Activated gamma-delta T cell treated with Interleukin-2 at 50 U/mL for 16 hours (primary cell): ENCODE measurements at places on chromosomes 13 and 19.

- DNase-seq, result no peak
Measured at GRCh38 chr13:67017276-67017675, 212.9 kb downstream of the PCDH9 start.

DNA sequence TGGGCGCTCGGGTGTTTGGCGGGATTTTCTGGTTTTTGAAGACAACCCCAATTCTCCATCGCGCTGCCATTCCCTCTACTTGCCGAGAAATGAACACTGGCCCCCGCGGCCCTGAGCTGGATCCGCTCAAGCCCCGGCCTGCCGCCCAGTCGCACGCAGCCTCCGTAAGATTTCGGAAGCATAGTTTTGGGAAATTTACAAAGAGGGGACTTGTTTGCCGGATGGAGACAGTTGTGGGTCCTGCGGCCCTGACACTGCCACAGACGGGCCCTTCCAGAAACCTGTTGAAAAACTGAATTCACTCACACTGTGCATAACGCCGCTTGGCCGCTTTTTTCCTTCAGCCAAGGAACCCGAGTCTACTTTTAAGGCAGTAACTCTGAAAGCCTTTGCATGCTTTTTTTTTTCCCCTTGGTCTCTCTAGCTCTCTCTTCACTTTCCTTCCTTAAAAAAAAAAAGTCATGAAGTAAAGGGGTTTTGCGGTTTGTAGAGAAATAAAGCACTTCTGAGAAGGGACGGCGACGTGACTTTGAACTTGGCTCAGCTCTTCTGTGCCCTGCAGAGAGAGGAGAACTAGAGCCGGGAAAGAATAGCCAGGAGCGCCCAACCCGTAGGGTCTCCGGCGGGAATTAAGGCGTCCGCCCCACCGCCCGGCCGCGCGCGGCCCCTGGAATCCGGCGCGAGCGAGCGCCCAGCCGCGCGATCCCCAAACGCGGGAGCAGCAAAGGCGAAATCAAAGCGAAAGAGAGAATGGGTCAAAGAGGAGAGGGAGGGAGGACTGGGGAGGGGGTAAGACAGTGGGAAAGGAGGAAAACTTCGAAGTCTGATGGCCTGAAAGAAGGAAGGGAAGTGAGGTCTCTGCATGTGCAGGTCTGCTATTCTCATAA lies 3.4 kb upstream of the ZIC2 start:
- no peak for DNase-seq

DNA sequence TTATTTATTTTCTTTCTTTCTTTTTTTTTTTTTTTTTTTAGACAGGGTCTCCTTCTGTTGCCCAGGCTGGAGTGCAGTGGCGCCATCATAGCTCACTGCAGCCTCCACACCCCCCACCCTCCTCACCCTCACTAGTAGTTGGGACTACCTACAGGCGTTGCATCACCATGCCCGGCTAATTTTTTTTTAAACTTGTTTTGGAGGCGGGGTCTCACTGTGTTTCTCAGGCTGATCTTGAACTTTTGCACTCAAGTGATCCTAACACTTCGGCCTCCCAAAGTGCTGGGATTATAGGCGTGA lies 33.6 kb downstream of the GJA3 start:
- DNase-seq, result no peak

DNA sequence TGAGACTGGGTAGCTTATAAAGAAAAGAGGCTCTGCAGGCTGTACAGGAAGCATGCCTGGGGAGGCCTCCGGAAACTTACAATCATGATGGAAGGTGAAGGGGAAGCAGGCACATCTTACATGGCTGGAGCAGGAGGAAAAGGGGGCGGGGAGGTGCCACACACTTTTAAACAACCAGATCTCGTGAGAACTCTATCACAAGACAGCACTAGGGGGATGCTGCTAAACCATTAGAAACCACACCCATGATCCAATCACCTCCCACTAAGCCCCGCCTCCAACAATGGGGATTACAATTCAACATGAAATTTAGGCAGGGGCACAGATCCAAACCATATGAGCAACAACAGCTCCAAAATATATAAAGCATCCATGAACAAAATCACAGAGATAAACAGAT lies 46.5 kb upstream of the GTF2F2 start:
- no peak for DNase-seq

- no peak for DNase-seq
Measured at GRCh38 chr13:24269821-24270220, 39.6 kb upstream of the C1QTNF9 start.

- DNase-seq, result no peak
Measured at GRCh38 chr13:42298392-42298791, 26.4 kb downstream of the AKAP11 start.

- peak; percentile 61 for DNase-seq
Measured at GRCh38 chr13:110726726-110727125, 13.2 kb downstream of the ING1 start.

DNA sequence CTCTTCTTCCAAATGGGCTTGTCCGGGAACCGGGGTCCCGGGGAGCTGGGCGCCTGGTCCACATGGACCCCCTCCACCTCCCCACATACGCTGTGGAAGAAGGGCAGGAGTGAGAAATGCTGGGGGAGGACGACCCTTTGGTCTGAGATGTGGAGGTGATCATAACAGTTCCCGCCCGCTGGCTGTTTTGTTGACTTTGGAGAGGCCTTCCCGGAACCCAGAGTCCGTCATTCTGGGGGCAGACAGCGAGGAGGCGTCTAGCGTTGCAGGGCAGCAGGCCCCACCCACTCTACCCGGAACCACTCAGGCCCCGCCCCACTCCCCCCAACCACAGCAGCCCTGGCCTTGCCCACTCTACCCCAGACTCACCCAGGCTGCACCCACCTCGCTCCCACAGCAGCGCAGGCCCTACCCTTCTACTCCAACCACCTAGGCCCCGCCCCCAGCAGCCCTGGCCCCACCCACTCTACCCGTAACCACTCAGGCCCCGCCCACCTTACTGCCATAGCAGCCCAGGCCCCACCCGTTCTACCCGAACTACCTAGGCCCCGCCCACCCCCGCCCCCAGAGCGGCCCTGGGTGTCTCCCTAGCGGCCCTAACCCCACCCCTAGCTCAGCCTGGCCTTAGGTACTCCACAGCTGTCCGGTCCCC lies 7.1 kb downstream of the GPR108 start:
- no peak for DNase-seq

DNA sequence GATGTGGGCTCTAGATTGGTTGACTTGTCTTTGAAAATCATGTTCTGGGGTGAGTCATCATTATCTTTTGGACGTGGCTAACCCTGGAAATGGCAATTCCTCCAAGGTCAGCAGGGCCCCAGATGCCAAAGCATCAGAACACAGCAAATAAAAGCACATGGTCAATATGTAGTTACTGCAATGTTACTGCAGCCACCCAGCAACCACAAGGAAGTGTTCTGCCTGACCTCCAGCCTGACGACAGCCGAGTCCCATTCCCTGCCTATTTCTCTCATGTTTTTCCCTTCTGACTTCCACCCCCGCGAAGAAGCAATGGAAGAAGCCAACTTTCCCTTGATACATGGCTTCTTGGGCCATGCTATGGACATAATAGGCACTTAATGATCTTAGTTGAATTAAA lies 577.9 kb downstream of the IRS2 start:
- DNase-seq, result no peak

- no peak for DNase-seq
Measured at GRCh38 chr13:43294412-43294811, 271.0 kb downstream of the DNAJC15 start.

- no peak for DNase-seq
Measured at GRCh38 chr13:93624311-93624777, 397.7 kb downstream of the GPC6 start.

DNA sequence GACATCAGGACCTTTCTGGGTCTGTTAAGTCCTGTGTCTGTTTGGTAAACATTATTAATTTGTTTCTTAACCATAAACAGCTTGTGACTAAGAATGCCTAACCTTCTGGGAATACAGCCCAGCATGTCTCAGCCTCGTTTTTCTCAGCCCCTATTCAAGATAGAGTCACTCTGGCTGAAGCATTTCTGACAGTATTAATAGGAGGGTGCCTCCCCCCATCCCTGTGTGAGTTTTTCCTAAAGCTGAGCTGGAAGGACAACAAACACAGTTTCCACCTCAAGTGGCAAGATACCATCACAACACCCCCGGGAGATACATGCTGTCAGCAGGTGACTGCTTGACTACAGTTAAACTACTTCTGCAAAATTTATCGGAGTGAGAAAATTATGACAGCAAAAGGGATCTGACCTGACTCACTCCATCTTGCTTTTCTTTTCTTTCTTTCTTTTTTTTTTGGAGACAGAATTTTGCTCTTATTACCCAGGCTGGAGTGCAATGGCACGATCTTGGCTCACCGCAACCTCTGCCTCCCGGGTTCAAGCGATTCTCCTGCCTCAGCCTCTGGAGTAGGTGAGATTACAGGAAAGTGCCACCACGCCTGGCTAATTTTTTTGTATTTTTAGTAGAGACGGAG lies 59.3 kb upstream of the ABCC4 start:
- DNase-seq, result no peak

GRCh38 chr13:46104868-46105267 lies at the start of gene CPB2:
CPB2 (minus strand) TSS chr13:46105033; CDS start chr13:46105009, 24 bp downstream.
- DNase-seq, result no peak

- no peak for DNase-seq
Measured at GRCh38 chr13:44605275-44605674, 29.1 kb upstream of the TSC22D1 start.

DNA sequence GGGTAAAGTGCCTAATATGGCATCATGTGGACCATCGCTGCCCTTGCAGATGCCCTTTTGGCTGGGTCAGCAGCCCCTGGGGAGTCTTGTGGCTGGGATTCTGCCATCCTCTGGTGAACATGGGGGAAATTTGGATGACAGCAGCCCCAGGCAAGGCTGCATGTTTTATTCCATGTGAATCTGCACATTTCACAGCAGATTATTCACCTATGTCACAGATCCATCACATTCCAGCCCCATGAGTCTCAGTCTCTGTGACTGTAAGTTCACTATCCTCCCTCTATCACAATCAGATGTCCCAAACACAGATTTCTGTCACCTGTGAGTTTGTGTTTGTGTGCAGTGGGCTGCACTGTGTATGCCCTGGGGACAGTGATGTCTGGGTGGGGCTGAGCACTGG lies 36.8 kb upstream of the PSG9 start:
- no peak for DNase-seq

GRCh38 chr19:55076321-55076720 lies 652 bp downstream of the EPS8L1 start:
- no peak for DNase-seq

DNA sequence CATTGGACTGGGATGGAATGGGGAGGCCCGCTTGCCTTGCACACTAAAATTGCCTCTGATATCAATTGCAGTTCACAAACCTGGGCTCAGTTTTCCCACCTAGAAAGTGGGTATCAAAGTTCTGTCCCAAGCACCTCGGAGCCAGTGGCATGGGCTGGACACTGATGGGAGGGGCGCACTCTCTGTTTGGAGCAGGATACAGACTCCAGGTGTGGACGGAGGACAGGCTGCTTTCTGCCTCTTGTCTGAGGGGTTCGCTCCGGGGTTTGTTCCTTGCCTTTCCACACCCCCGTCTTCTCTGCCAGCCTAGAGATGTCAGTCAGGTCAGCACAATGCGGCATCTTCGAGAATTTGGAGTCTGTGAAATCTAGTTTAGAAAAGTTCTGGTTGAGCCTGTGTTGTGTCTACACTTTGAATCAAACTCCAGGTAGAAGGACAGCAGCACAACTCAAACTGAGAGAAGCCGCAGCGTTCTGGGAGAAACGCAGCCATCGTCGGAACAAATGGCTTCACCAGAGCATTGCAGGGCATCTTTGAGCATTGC lies 141.9 kb downstream of the TEX29 start:
- DNase-seq, result no peak

GRCh38 chr13:46593398-46593797 lies 40.4 kb downstream of the LRCH1 start:
- DNase-seq, result no peak

- DNase-seq, result peak; percentile 73
Measured at GRCh38 chr19:17784201-17785008, 10.5 kb upstream of the B3GNT3 start.

GRCh38 chr19:35320065-35320713 lies 8.8 kb upstream of the CD22 start:
- DNase-seq, result no peak

- DNase-seq, result no peak
Measured at GRCh38 chr13:24232037-24232436, 71.5 kb downstream of the SPATA13 start.

DNA sequence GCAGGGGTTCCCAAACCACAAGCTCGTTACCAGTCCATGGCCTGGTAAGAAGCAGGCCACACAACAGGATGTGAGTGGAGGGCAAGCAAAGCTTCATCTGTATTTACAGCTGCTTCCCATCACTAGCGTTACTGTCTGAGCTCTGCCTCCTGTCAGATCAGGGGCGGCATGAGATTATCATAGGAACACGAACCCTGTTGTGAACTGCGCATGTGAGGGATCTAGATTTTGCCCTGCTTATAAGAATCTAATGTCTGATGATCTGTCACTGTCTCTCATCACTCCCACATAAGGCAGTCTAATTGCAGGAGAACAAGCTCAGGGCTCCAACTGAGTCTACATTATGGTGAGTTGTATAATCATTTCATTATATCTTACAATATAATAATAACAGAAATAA lies 677.4 kb upstream of the SLITRK6 start:
- no peak for DNase-seq

DNA sequence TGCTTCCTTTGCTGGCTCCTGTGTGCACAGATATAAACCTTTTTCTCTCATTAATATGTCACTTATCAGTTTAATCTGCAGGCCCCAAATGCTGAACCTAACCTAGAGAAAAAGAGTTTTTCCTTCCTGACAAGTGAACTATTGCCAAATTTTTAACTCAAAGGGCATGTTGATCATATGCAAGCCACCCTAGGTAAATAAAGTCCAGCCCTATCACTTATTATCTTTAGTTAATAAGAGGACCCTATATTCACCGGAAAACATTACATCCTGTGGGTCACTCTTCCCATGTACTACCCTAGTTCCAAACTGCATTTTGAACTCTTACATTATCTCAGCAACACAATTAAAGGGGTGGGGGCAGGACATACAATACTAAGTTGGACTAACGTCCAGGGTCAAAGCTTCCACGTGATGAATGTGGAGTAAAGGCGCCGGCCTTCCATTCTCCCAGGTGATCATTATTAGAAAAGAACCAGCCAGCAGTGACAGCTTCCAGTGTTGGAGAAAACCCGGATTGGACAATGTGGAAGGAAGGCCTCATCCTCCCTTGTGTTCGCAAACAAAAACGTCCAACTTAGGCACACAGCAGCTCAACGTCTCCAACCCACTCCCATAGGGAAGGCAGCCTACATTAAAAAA lies 86.6 kb downstream of the STK24 start:
- DNase-seq, result no peak

DNA sequence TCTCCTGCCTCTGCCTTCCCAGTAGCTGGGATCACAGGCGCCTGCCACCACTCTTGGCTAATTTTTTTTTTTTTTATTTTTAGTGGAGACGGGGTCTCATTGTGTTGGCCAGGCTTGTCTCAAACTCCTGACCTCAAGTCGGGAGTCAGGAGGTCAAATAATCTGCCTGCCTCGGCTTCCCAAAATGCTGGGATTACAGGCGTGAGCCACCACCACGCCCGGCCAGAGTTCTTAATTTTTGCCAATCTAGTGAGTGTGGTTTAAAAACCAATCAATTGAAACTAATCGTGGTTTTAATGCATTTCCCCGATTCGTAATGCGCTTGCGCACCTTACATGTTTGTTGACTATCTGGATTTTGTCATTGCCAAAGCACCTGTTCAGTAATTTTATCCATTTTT lies 37.0 kb downstream of the SKA3 start:
- DNase-seq, result no peak

GRCh38 chr13:78241278-78241919 lies 322.8 kb upstream of the EDNRB start:
- no peak for DNase-seq
